ENCODE measurements at places on chromosomes 2 and 18.

- DNase-seq = no peak
Observed at GRCh38 chr2:151027151-151027550, 234.5 kb downstream of the RBM43 start.

DNA sequence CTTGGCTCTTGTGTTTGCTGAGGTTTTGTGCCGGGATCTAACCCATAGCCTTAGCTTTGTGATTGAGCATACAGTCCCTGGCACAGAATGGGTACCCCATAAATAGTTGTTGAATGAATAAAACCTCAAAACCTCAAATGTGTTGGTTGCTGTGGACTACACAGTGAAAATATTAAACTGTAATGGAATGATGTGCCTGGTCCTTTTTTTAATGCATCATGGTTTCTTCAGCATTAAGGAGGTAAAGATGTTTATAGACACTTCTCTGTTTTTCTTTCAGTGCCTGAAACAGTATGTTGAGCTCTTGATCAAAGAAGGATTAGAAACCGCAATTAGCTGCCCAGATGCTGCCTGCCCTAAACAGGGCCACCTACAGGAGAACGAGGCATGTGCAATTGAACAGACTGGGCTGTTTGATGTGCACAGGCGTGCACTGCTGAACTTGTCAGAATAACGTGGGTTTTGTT lies 97.0 kb downstream of the RNF144A start:
- DNase-seq = peak; percentile 39

GRCh38 chr2:214529514-214529913 lies 118.7 kb downstream of the VWC2L start:
- DNase-seq = no peak

DNA sequence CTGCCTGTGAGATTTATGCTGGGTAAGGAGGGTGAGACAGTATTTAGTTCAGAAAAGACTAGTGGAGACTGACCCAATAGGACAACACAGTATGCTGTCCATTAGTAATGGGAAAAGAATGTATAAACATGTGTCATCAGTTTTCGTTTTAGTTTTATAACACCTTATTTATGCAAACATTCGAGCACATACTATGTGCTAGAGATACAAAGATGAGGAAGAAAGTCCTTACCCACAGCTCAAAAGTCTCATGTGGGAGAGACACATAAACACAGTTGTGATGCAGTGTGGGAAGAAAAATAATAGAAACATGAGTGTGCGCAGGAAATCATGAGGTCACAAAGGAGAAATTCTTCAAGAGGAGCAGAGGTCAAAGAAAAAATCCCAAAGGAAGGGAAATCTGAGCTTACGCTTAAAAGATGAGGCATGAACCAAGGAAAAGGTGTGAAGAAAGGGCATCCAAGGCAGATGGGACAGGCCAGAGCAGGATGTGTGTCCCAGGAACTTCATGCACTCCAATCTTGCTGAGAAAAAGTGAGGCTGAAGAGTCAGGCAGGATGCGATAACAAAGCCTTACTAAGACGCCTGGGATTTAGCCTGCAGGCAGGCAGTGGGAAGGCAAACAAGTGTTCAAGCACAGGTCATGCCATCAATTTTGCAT lies 8.1 kb downstream of the METTL21A start:
- DNase-seq = no peak

GRCh38 chr2:60054571-60055340 lies 498.7 kb downstream of the BCL11A start:
- no peak for DNase-seq

- DNase-seq = no peak
Observed at GRCh38 chr2:220528180-220528675, 900.8 kb downstream of the SLC4A3 start.

GRCh38 chr2:69645921-69646320 lies 2.4 kb upstream of the AAK1 start:
- DNase-seq = no peak

DNA sequence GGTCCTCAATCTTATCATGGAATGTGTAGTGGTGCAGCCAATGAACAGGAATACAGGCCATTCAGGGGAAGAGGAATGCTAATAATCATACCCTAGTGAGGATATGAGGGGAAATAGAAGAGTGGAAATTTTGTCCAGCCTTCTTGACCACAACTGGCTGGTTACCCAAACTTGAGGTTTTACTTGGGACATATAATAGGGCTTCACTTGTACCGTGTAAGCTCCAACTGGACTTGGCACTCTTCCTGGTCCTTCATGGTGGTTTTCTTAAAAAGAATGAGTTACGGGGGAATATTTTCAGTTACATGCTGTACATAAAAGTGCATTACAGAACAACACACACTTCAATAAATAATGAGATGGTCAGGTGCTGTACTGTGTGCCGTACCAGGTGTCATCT lies 234.9 kb upstream of the RASGRP3 start:
- DNase-seq = no peak

- DNase-seq = no peak
Observed at GRCh38 chr2:211014376-211014775, 458.0 kb downstream of the CPS1 start.

GRCh38 chr2:3270095-3270478 lies 107.5 kb downstream of the EIPR1 start:
- no peak for DNase-seq
